ENCODE measurements at places on chromosomes 1 and 21.

DNA sequence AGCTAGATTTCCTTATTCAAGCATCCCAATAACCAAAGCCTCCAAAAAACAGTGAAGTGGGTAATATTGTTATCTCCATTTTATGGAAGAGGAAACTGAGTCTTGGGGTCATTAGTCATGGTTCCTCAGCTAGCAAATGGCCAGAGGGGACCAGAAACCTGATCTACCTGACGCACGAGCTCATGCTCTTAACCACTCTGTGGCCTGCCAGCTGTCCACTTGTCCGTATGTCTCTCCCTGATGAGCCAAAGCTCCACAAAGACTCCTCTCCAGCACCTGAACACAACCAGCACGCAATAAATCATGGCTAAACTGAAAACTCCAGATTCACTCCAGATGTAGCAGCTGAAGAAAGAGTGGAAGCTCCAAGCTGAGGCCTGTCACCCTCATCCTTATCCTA, 5.8 kb downstream of the CAPN8 start:
- DNase-seq: no peak

DNA sequence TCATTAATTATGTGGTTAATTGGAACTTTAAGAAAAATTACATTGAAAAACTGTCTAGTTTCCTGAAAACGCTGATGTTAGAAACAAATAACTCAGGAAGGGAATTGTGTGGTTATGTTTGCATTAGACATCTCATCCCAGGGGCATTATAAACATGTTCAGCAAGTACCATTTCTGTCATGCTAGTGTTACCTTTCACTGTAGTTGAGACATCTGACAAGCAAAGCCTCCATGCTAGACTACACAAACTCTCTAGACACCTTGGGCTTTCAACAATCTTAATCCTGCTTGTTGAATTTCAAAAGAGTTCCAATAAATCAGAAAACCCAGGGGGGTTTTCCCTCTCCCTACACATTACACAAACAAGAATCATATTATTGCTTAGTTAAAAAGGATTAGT, 536.8 kb downstream of the KCNT2 start:
- no peak for DNase-seq

GRCh38 chr1:36051821-36052220, 32.1 kb upstream of the TEKT2 start:
- no peak for DNase-seq

GRCh38 chr1:227880342-227880924, 65.0 kb downstream of the PRSS38 start:
- no peak for DNase-seq

DNA sequence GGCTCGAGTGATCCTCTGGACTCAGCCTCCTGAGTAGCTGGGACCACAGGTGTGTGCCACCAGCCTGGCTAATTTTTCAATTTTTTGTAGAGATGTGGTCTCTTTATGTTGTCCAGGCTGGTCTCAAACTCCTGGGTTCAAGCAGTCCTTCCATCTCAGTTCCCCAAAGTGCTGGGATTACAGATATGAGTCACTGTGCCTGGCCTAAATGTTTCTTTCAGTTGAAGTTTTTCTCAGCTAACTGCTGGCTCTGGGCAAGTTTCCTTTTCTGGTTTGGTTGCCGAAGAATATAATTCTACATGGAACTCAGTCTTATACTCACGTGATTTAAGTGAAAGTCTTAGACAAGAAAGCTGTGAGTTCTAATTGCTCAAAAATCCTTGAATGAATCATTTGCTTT, 57.0 kb downstream of the SASS6 start:
- no peak for DNase-seq

DNA sequence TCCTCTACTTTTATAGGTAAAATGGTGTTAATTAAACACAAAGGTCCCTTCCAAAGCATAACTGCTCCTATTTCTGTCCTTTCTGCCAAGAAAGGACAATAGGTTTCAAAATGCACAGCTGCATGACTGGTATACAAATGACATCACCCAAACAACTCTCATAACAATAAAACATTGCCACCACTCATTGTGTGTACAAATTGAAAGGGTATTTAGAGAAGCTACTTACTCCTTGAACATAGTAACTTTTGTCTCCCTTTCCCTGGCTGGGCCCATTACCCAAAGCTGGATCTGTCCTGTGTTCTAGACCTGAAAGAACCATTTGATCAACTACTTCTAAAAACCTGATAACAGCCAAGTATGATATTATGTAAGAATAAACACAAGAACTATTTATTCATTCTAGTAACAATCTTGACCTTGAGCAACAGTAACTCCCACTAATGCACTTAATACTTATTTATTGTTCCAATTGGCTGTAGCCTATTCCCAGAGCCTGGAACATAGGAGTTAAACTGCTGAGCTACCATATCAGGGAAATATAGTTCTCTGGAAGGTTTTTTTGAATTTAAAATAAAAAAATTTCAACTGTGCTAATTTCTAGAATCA, 38.2 kb downstream of the TTLL7 start:
- DNase-seq: no peak

DNA sequence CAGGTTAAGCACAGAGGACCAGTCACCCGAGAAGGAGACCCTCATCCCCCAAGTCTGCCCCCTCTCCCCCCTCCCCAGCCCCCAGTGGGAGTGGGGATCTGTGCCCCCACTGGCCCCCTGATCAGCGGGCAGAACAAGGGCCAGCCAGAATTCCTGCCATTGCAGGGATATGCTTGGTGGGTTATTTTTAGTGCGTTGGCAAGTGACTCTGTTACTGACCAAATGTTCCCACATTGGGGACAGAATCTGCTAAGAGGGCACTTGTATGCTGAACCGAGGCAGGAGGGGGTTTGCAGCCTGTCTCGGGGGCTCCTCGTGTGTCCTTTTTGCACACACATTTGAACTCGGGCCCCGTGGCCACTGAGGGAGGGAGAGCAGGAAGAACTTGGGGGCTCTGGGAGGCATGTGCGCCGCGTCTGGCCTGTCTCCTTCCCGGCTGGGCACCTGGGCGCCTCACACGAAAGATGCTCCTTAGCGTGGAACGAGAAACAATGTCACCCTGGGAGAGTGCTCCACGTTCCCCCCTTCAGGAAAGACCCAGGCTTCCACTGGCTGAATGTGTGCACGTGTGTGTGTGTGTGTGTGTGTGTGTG, 66.4 kb upstream of the CASZ1 start:
- no peak for DNase-seq

DNA sequence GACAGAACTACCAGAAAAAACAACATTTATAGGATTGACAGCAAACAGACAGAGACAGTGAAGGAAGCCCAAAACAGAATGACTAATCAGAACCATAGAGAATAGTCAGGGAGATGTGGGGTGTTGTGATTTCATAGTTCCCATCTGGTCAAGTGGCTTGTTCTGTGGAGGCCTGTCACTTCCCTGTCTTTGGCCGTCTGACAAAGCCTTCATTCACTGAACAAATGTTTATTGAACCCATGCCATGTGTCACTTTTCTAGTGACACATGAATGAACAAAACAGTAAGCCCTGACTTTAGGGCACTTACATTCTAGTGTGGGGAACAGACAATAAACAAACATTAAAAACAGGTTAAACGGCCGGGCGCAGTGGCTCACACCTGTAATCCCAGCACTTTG, 3.2 kb upstream of the SRRM1 start:
- DNase-seq: no peak

DNA sequence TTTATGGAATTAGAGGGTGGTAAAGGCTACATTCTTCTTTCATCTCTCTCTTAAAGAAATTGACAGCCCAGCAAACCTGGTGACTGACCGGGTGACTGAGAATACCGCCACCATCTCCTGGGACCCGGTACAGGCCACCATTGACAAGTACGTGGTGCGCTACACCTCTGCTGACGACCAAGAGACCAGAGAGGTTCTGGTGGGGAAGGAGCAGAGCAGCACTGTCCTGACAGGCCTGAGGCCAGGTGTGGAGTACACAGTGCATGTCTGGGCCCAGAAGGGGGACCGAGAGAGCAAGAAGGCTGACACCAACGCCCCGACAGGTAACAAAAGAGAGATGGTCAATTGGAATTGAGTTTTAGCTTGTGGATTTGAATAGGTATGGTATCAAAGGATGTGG, 29.7 kb downstream of the TNN start:
- DNase-seq: no peak

- DNase-seq: peak; percentile 39
These were observed at the start of gene MX2 for GRCh38 chr21:41361786-41362604. Gene MX2 (plus strand): TSS chr21:41362027. CDS start chr21:41376907, 14,880 bp downstream.

DNA sequence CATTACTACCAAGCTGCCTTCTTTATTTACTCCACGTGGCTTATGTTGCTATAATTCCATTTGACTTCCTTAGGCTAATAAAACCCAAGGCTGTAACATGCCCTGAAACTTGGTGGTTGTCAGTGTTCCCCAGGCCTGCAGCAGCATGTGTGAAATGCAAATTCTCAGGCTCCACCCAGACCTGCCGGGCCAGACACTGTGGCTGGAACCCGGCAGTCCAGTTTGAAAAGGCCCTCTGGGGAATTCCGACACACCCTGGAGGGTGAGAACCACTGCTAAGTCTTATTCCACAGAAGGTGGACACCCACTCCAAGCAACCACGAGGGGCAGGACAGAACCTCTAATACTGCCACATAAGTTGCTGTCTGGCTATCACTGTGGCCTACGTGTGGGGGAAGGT, 41.4 kb downstream of the URB1 start:
- DNase-seq: no peak

DNA sequence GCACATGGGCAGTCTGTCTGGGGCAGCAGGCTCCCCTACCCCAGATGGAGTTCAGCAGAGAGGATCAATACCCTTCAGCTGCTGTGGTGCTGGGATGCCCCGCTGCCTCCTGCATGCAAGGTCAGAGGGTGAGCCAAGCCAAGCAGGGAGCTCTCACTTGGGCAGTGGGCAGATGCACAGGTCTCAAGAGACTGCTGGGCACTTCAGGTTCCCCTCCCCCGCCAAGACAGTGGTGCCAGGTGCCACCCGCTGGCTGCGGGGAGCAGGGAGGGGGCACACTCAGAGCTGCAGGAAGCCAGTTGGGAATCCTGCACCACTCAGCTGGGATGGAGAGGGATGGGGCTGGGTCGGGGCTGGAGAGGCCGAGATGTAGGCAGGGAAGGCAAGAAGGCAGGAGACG, 15.8 kb upstream of the EVA1B start:
- no peak for DNase-seq

- DNase-seq: no peak
These were observed 19.0 kb upstream of the IFNLR1 start for GRCh38 chr1:24206083-24206464.

GRCh38 chr1:116377541-116378529, 4.8 kb downstream of the ATP1A1 start:
- DNase-seq: peak; percentile 48

DNA sequence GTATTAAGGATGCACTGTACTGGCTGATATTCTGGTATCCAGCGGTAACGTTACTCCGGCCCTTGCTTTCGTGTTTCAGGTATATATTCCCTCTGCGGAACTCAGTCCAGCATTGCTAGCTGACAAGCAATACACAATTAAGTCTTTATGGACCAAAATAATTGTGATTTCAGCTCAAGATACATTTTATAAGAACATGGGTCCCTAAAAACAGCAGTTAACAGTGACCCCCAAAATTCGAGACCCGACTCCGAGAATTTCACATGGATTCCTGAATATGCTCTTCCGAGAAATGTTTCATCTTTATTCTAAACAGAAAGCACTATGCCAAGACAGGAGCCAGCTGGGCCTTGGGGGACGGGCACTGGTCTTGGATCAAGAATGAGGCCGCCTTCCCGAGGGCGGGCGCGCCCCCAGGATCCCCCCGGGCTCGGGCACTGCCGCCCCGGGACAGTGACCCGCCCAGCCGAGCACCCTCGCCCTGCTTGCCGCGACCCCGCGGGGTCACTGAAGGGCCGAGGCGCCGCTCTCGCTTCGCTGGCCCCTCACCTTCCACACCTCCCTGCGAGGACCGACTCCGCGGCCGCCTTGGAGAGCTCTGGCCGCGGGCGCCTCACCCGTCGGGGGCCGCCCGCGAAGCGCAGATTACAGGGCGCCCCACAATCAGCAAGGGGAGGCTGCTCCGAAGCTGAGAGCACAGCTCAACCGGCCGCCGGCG, 610 bp downstream of the SCYL3 start:
- peak; percentile 29 for DNase-seq
